ENCODE measurements at places on chromosomes 12 and 14.

DNA sequence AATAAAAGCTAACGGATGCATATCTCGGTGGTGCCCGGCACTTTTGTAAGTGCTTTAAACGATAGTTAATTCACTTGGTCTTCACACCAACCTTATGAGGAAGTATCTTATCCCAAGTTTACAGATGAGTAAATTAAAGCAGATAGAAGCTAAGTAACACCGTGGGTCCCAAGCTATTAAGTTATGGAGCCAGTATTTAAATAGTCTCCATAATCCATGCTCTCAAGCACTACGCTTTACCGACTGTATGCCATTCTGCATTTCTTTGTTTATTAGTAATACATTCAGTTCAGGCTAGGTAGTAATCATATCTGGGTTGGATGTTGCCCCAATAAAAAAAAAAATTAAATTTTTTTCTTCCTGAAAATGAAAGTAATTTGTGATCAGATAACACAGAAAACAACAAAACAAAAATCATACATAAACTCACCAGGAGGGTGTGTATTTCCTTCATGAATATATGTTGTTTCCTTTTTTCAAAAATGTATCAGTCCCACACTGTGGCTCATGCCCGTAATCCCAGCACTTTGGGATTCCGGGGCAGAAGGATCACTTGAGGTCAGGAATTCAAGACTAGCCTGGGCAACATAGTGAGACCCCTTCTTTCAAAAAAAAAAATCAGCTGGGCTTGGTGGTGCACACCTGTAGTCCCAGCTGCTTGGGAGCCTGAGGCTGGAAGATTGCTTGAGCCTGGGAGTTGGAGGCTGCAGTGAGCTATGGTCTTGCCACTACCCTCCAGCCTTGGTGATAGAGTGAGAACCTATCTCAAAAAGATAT is 1.4 kb upstream of the M6PR start:
- no peak for DNase-seq

DNA sequence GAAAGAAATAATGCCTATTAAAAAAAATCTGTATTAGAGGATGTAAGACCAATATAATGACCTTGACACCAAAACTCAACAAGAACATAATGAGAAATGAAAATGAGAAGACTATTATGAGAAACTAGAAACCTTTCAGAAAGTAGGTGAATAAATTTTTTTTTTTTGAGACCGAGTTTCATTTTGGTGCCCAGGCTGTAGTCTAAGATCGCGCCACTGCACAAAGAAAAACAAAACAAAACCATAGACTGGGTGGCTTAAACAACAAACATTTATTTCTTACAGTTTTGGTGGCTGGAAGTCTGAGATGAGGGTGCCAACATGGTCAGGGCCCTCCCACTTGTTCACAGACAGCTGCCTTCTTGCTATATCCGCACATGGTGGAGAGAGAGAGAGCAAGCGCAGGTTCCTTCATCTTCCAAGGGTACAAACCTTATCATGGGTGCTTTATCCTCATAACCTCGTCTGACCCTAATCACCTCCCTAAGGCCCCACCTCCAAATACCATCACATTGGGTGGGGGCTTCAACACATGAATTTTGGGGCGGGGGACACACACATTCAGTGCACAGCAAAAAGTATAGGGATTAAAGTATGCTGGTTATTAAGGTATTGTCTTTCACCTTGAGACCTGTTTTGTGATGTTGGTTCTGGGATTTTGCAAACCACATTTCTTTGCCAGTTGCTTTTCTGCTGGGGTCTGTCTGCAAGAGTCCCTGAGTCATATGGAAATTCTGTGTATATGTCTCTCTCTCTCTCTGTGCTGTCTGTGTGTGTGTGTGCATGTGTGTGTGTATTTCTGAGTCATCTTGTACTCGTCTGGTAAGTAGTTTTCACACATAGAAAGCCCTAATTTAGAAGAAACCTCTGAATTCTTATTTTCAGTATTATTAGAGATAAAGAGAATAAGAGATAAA is 26.2 kb downstream of the ZCRB1 start:
- no peak for DNase-seq

- no peak for DNase-seq
Measured at GRCh38 chr12:89281539-89281867, 70.8 kb downstream of the DUSP6 start.

DNA sequence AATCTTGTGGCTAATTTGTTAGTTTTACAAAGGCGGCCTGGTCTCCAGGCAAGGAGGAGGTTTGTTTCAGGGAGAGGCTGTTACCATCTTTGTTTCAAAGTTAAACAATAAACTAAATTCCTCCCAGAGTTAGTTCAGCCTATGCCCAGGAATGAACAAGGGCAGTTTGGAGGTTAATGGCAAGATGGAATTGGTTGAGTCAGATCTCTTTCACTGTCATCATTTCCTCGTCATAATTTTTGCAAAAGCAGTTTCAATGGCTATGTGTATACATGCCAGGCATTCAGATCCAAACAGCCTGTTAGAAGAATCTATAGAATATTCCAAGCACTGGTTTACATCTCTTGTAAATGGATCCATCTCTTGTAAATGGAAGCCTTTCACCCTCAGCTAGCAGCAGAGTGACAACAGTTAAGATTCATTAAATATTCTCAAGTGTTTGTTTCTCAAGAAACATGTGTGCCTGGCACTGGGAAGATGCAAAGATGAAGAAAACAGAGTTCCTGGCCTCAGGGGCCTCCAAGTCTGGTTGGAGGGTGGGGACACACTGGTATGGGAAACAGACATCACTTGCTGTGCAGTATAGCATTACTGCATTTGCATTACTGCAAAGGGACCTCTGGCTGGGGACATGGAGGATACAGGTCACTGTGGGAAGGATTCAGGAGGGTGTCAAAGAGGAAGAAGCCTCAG is 65.8 kb downstream of the RIN3 start:
- DNase-seq = no peak

DNA sequence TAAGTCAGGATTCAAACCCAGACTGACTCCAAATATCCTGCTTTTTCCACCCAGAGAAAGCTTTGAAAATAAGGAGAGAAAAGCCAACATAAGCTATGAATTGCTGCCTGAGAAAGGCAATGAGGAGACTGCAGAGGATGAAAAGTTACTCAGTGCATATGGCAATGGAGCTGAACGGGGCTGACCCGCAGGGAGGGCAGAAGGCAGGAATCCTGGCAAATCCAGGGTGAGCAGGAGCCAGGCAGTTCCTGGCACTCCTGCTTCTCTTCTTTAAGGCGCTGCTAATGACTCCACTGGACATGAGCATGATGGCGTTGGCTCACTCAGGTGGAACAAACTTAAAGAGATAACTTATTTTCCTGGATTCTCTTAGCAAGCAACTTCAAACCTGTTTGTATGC is 95.2 kb upstream of the TMCC3 start:
- DNase-seq = no peak

GRCh38 chr14:52987514-52987913 is 36.7 kb upstream of the FERMT2 start:
- DNase-seq = peak; percentile 11

DNA sequence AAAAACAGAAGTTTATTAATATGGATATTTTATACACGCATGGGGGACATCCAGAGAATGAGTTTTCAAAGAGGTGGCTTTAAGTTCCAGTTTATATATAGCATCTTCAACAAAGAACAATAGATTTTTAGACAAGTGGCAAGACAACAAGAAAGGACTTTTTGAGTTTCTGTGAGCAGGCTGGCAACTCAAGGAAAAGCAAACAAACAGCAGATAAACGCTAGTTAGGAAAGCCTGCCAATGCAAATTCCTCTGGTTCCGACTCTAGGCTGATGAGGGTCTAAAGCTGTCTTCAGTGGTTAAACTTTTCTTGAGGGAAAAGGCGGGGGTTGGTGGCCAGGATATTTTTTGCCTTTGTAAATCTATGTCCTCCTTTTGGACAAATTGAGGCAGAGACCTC is 78.4 kb upstream of the EEA1 start:
- DNase-seq = no peak

DNA sequence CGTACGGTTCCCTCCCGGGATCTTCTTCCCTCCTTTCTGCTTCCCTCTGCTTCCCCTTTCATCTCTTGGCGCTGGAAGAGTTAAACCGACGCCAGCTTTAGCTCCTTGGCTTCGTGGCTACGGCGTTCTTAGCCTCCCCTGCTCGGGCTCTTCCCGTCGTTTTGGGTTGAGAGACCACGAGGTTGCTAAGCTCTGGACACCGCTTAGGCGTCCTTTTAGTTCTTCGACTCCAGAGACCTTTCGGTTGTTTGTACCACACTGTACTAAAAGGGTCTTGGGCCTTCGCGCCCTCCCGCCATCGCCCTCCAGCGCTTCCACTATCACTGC is 545 bp downstream of the CPSF2 start:
- DNase-seq = no peak

DNA sequence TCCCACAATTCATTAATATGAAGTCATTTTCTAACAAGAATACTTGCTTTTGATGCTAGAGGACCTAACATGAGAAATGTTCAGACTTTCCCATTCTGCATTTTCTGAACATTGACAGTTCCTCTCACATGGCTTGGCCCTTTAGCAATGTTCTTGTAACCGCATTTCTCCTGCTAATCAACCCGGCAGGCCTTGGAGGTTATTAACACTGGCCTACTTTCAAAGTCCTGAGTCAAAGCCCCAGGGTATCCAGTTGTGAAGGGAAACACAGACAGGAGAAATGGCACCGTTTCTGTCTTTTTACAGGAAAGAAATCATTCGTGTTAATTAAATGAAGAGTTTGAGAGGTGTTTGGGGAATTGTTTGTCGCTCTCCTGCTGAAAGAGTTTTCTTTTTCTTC is 446.5 kb upstream of the MIS18BP1 start:
- no peak for DNase-seq

GRCh38 chr14:99425272-99425681 is 55.4 kb downstream of the SETD3 start:
- DNase-seq = peak; percentile 34

GRCh38 chr14:80507292-80507869 is 296.1 kb upstream of the DIO2 start:
- DNase-seq = no peak

DNA sequence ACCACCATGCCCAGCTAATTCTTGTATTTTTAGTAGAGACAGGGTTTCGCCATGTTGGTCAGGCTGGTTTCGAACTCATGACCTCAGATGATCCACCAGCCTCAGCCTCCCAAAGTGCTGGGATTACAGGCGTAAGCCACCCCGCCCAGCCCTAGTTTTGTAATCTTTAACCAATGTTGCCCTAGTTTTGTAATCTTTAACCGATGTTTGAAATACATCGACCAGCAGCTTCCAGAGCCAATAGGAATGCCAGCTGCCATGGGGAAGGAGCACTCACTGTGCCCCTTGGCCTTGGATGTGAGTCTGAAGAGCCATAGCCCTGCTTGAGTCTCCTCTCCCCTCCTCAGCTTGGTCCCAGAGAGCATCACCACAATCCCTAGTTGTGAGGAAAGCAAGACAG is 209.3 kb upstream of the RGS6 start:
- no peak for DNase-seq

DNA sequence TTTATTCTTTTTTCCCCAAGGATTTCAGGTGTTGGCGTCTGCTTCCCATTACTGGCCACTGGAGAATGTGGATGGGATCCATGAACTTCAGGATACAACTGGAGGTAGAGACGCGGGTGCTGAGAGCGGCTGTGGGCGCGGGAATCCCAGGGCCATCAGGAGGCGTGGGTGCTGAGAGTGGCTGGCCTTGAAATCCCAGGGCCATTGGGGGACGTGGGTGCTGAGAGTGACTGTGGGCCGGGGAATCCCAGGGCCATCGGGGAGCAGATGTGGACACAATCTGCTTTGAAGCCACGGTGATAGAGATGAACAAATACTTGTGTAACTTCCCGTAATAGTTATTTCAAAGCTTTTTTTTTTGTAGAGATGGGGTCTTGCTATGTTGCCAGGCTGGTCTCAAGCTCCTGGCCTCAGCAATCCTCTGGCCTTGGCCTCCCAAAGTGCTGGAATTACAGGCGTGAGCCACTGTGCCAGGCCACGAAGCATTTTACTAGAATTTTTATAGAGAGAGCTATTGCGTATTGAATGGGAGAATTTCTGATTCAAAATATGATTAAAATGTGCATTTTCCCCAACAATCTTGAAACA is 12.8 kb downstream of the ADGRD1 start:
- DNase-seq = no peak

DNA sequence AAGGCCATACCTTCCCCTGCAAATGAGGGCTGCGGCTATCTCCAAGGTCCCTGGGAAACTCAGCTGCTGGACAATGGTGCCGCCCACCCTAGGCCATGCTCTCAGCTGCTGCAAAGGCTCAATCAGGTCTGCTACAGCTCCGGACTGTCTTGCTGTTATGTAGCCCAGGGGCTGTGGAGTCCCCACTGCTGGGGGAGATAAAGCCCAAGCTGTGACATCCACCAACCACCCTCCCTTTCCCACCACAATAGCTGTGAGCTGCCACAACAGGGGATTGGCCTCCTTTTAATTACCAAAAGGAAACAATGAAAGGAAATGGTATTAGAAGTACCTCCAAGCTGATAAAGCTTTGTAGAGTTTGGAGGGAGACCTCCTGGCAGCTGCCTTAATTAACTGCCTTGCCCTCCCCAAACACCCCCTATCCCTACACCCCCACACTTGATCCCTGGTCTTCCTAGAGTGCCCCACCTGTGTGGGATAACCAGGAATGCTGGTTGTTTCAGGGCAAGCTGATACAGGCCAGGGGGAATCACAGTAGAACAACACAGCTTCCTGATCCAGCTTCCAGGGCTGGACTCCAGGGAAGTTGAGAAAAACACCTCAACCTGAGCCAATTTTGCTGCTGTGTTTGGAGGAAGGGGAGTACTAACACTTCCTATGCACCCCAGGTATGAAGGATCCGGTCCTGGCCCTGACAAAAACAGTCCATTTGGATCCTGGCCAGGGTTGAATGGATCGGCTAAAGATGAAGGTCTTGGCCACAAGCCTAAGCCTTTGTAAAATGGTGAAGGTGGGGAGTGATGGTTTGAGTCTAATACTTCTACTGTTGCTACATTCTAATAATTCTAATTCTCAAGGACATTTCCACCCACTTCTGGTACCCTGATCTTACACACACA is at the start of gene VWF:
TSS of gene VWF (minus strand) at position 260 of the 899 bp plus-strand sequence. CDS start 1,474 bp downstream, outside the sequence.
- no peak for DNase-seq

DNA sequence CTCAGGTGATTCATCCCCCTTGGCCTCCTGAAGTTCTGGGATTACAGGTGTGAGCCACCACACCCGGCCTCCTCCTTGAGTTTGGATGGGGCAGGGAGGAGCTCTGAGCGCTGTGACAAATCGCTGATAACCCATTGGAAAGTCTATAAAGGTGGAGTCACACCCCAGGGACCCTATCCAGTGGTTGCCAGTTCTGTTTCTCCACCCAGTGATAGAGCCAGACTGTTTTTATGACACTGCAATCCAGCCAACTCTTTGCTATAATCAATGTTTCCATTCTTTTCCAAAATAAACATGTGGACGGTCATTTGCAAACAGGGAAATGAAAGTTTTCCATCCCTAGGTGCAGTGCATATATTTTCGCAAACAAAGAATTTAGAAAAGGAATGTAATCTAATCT is 142.0 kb upstream of the PELI2 start:
- peak; percentile 46 for DNase-seq

GRCh38 chr12:108831309-108831991 is 25.9 kb downstream of the SSH1 start:
- no peak for DNase-seq

DNA sequence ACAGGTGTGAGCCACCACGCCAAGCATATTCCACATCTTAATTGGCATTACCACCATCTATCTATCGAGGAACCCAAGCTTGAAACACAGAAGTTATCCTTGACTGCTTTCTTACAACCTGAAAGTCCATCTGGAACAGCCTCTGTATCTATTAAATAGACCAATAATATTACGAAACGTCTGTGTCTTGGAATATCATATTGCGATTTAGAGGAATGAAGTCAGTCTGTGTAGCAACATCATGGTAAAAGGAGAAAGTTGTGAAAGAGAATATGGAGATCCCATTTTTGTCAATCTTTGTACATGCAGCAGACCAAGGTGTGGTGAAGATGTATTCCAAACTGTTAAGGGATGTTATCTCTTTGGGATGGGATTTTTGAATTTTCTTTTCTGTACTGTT is 25.8 kb upstream of the MAX start:
- DNase-seq = no peak

Data from NCI-H1092 (cell line).